ENCODE measurements at places on chromosomes 7 and 10. TPM values are rescaled to one million over a fixed set of nuclear protein-coding genes. Genes with fewer than 3 reads are reported as not detected.

The HACD1 gene
- 17.0 TPM for total RNA-seq

The UPK3B gene
- total RNA-seq: 0.89 TPM

The DOCK4 gene
- 40.3 TPM for total RNA-seq

The ATOH7 gene
- not detected for total RNA-seq

The FAM204A gene
- total RNA-seq: 56.9 TPM

The ZNF853 gene
- 14.8 TPM for total RNA-seq

DNA sequence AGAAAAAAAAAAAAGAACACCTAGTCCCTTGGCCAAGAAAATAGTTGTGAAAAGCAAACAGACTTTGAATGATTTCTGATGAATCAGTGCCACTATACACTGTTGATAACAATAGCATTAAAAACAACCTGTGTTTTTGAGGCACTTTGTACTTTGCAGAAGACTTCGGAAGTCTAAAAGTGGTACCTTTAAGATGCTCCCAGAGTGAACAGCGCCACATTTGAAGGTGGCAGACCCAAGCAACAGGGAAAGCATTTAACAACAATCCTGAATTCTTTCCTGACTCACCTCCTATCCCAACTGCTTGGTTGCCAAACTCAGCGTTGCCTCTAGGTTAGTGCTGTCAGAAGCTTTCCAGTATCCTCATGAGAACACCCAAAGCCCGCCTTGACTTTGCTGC, 102.5 kb upstream of the CCDC6 start:
- no peak for DNase-seq

- DNase-seq: no peak
Observed at GRCh38 chr7:106041140-106041717, 70.9 kb downstream of the SYPL1 start.

DNA sequence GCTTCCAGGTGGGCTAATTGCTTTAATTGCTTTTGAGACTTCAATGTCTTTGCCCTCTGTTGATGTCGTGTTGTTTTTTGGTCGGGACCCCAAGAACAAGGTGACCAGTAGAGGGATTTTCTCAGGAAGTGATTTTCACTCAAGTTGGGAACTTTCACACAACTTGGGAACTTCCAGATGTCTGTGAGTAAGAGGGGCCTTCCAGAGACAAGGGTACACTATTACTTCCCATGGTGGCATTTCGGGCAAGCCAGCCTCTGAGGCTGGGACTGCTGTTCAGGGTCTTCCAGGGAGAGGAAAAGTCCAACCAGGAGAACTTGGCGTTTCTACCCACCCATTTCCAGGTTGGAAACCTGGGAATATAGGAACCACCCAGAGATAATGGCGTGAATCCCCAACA, 170.0 kb upstream of the CDCA7L start:
- DNase-seq: no peak

GRCh38 chr7:131657881-131658280, 101.5 kb upstream of the PODXL start:
- no peak for DNase-seq

DNA sequence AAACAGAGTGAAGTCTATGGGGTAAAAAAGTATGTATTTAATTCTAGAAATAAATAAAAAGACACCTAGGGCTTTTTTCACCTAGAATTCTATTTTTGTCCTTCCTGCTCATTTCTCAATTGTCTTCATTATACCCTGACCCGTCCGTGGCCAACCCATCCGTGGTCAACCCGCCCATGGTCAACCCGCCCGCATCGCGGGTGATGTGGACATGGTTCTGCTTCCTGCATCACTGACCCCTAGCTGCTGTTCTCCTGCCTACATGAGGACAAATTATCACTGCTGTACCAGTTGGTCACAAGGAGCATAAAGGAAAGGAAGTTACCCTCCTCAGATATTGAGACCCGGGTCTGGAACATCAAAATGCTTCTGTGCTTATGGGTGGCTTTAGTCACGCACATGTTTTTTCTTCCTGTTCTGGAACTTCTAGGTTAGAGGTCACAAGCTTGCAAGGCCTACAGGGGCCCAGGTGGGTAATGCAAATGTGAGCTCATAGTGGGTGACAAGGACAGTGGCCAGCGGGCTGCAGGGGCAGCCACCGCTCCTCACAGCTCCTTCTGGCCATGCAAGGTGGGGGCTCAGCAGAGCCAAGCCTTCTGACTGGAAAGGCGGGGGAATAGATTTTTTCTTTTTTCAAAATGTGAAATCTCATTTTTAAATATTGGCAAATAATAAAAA, 15.5 kb downstream of the CAMK2G start:
- DNase-seq: no peak

GRCh38 chr7:116172353-116172752, 38.0 kb upstream of the TES start:
- DNase-seq: no peak

- DNase-seq: no peak
Observed at GRCh38 chr7:133763076-133763640, 364.0 kb upstream of the LRGUK start.

DNA sequence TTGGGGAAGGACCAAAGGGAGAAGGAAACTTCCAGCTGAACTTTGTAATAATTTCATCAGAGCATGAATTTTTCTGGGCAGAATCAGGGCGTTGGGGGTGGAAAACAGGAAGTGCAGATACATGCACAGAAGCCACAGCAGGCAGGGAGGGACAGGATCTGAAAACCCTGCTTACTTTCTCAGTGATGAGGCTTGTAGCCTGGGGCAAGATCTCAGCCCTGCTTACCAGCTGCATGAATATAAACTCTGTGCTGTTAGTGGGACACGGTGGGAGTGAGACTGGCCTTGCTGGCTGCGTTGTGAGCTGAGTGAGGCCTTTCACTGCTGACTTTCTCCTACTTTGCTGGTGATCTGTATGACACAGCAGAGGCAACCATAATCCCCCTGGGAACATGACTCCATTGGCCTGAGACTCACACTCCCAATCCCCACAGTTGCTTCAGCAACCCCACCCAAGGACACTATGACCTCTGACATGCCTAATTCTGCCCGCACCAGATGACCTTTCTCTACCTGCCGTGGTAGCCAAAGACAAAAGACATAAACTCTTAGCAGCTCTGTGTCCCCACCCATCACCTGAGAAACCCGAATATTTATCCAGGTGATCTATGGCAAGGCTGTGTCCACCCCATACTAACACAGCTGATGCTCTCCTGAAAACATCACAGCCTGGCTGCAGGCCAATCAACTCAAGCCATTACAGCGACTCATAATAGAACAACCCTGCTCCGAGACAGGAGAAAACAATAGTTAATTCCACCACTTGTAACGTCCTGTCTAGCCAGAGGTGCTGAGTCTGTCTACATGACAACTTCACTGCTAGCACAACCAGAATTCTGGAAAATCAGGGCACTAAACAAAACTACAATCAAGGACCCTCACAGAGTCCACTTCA, 190.7 kb upstream of the CHRM2 start:
- no peak for DNase-seq

DNA sequence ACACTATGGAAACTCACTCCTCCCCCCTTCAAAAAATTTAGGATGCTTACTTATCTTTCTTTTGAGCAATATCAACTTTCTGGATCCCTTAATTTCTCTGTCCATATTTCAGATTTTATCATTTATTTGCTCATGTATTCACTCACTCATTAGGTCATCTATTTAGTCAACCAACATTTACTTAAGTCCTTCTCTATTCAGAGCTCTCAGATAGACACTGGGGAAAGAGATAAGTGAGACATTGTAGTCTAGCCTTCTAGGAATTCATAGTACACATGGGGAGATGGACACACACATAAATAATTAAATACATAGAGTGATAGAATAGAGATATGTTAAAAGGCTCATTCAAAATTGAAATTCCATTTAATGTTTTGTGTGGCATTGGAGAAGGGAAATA, 9.2 kb downstream of the CPN1 start:
- DNase-seq: no peak

DNA sequence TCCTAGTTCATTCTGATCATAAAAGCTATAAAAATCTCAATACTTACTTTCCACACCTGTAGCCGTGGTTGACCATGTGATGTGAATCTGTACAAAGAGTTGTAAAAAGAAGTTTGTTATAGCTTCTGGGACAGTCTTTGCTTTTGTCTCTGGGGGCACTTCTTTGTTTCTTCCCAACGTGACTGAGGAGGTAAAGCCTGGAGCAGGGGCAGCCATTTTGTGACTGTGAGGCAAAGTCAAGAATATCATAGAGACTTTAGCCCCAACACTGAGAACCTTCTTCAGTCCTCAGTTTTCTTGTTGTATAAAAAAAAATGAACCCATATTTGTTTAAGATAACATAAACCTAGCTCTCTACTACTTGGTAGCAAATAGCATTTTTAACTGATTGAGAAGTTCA, 29.4 kb upstream of the LYZL1 start:
- no peak for DNase-seq

DNA sequence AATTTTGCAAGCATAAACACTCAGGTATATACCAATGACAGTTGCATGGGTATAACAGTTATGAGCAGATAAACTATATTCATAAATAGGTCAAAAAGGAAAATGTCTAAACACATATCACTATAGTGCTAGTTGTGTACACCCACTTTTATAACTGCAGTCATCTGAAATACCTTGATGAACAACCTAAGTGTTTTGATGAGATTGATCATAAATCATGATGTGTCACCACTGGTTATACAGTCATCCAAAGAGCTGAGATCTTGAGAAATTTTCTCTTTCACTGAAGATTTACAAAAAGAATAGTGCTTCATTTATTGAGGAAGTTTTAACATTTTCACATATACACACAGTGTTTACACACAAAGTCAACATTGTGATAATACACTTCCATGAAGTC, 78.6 kb upstream of the SLC25A13 start:
- DNase-seq: no peak

GRCh38 chr7:78141522-78142281, 343.1 kb downstream of the PHTF2 start:
- DNase-seq: no peak

DNA sequence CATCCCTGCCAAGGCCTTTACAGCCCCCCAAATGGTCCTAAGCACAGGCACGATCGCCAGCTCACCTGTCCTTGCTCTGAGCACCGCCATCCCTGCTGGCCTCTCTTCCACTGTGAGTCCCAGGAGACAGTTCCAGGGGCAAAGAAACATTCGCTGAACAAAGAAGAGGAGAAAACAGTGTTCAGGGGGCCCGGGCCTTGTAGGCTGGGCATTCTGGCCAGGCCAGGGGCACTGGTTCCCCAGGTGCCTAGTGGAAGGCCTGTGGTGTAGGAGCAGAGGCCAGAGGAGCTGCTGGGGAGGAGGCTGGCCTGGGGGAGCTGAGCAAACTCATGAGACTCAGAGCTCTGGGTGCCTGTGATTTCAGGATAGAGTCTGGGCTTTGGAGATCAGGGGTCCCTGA, 22.6 kb downstream of the AQP1 start:
- DNase-seq: no peak

- DNase-seq: no peak
Observed at GRCh38 chr10:94115725-94116124, 122.0 kb downstream of the PLCE1 start.

DNA sequence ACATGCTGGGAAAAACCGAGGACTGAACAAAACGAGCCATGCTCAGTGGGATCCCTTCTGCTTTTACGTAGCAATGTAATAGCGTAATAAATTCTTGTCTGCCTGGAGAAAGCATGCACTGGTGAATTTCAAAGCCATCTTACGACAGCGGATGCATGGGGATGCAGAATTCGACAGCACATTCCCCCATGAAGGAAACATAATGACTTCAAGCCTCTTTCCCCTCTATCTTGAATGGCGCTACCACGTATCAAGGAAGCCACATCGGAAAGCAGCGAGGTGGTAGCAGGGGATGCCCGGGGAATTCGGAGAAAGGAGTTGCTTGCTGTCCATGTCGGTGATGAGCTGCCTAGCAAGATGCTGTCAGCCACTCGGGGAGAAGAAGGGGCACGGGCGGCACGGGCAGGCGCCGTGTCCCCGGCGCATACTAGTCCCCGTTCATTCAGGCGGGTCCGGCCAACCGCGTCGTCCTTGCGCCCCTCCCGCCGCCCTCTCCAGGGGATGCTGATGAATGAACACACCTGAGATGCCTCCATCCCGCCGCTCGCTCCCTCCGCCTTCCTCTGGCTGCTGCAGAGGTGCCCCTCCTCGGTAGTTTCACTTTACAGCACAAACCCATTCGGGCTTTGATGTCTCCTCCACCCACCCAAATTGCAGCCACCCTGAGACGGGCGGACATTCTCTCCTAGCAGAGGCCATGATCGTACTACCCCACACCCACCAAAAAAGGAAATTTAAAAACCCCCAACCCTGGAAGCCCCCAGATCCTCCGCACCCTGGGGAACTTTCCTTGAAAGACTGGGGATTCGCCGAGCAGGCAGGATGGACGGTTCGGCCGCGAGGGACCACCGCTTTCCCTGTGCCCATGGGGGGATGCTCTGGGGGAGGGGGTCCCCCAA, 644 bp downstream of the SORBS1 start:
- DNase-seq: peak; percentile 88

- no peak for DNase-seq
Observed at GRCh38 chr7:42674541-42674940, 237.3 kb downstream of the C7orf25 start.

Measured in spinal cord (tissue), 10 donors.